ENCODE measurements at places on chromosomes 13 and 19. TPM values are rescaled to one million over a fixed set of nuclear protein-coding genes. Genes with fewer than 3 reads are reported as not detected.

Gene CACNA1A
- total RNA-seq, result 0.26 TPM

GRCh38 chr19:18254546-18255503 lies 19.4 kb downstream of the IQCN start:
- no peaks in the 10 kb centered on the region for H3K4me1 ChIP-seq
- no peak overlapping the region for H3K27ac ChIP-seq
- no peaks in the 10 kb centered on the region for H3K36me3 ChIP-seq
- DNase-seq, result no peak

Gene KXD1
- total RNA-seq, result 68.3 TPM

Gene ZSCAN18
- total RNA-seq, result 47.3 TPM

Gene CKM
- 0.41 TPM for total RNA-seq

Gene GIPC3
- 6.5 TPM for total RNA-seq

DNA sequence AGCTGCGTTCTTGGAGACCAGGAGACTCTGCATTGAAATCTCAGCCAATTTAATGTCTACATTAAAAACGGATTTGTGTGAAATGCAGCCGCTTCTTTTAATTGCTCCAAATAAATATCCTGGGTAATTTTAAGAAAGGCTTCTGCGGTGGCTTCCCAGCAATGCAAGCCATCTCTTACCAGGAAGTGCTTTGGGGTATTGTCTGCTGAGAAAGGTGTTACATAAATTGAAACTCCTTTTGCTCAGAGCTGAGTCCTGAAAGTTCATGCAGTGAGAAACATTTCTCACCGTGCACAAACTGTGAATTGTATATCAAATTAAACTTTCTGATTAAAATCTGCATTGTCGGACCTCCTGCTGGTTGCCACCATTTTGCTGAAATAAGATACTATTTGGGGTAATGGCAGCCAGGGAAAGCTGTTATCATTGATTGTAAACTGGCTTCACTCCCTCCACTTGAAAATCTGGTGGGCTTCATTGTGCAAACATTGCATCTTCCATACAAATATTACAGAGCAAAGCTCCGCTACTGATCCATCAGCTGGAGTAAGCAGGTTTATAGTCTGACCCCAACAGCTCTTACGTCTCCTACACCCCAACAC lies 59.5 kb downstream of the ZIC5 start:
- no peak for DNase-seq
- peaks cover 25% of the 10 kb centered on the region for H3K27me3 ChIP-seq
- H3K27ac ChIP-seq, result no peak overlapping the region

All from upper lobe of right lung (tissue), 1 donor.